Amygdala (tissue), 56 donors: ENCODE measurements at places on chromosomes 11 and 22.

GRCh38 chr11:84800755-84801346, 826.3 kb downstream of the DLG2 start:
- DNase-seq, result no peak

- DNase-seq, result no peak
Observed at GRCh38 chr22:20194681-20195593, 44.1 kb upstream of the CCDC188 start.

GRCh38 chr22:19548964-19549363, 24.8 kb upstream of the CLDN5 start:
- DNase-seq, result no peak

GRCh38 chr11:92384358-92384757, 159.7 kb downstream of the FAT3 start:
- no peak for DNase-seq

GRCh38 chr22:35614404-35614803, 2.7 kb downstream of the MB start:
- no peak for DNase-seq

GRCh38 chr11:59193587-59194130, 19.1 kb downstream of the MPEG1 start:
- DNase-seq, result no peak

- no peak for DNase-seq
Observed at GRCh38 chr11:45844822-45845578, 2.3 kb upstream of the CRY2 start.

DNA sequence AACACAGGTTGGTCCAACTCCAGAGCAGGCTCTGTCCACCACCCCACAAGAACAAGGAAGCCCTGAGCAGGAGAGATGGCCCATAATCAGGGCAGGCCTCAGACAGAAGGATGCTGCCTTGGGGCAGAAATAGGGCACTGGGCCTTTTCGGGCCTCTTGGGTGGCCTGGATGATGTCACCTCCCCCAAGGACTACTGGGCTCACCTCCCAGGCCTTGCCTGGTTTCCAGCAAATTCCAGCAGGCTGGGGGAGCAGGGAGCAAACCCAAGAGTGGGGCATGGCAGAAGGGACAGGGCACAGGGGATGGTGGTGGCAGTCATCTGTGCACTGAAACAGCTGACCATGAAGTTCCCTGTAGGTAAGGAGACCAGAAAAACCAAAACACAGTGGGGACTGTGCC, 5.3 kb upstream of the NAA40 start:
- DNase-seq, result peak; percentile 27

GRCh38 chr11:10490398-10491241, 35.6 kb downstream of the AMPD3 start:
- peak; percentile 89 for DNase-seq

DNA sequence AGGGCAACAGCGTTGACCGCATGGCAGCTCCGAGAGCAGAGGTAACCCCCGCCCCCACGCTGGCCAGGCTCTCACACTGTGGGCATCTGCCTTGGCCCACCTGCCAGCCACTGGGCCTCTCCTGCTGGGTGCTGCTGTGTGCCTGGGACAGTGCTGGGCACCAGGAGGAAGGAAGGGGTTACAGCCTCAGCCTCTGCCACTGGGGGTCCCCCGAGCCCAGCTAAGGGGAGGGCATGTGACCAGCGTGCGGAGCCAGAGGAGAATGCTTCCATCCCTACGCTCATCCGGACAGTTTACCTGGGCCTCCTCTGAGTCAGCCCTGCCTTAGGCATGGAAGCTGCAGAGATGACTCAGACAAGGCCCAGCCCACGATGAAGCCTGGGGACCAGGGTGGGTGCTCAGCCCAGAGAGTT, 10.9 kb downstream of the NCF4 start:
- no peak for DNase-seq

GRCh38 chr11:48129697-48130395, 86.8 kb upstream of the OR4B1 start:
- no peak for DNase-seq

DNA sequence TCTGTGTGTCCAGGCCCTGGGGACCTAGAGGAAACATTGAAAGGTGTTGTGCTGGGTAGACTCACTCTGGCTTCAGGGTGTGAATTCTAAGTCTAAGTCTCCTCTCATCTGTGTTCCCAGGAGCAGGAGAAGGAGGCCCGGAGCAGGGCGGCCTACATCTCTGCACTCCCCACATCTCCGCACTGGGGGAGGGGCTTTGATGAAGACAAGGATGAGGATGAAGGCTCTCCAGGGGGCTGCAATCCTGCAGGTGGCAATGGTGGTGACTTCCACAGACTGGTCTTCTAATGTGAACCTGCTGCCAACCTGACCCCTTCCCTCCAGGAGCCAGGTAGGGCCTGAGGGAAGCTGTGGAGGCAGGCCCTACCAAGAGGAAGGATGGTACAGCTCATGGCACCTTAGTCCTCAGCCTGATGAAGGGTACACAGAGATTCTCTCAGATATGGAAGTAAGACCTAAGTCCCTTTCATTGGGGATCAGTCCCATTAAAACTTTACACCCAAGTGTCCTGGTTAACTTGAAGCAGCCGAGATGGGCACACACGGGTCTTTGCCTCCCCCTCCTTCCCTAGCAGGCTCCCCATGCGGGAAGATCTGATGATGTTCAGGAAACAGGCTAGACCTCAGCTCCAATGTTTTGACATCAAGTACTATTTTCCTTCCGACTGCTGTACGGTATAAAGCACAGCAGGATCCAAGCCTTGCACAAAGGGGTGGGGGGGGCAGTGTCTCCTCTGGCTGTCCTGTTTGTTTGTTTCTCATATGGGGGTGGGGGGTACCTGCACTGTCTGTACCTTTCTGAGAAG, 25.0 kb downstream of the USP35 start:
- DNase-seq, result no peak

GRCh38 chr11:69328231-69328630, 34.3 kb downstream of the MYEOV start:
- no peak for DNase-seq

DNA sequence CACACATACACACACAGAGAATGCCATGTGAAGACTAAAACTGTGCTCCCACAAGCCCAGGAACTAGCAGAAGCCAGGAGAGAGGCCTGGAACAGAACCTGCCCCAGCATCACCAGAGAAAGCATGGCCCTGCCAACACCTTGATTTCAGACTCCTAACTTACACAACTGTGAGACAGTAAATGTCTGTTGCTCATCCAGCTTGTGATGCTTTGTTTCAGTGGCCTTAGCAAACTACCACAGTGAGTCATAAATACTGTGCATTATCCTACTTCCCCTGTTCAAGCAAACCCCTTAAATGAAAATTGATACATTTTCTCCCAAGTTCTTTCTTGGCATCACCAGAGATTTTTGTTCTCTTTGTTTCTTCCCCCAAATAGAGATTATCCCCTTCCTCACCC, 1539.4 kb upstream of the TENM4 start:
- no peak for DNase-seq

GRCh38 chr11:1084561-1085439, 10.1 kb downstream of the MUC2 start:
- DNase-seq, result no peak

DNA sequence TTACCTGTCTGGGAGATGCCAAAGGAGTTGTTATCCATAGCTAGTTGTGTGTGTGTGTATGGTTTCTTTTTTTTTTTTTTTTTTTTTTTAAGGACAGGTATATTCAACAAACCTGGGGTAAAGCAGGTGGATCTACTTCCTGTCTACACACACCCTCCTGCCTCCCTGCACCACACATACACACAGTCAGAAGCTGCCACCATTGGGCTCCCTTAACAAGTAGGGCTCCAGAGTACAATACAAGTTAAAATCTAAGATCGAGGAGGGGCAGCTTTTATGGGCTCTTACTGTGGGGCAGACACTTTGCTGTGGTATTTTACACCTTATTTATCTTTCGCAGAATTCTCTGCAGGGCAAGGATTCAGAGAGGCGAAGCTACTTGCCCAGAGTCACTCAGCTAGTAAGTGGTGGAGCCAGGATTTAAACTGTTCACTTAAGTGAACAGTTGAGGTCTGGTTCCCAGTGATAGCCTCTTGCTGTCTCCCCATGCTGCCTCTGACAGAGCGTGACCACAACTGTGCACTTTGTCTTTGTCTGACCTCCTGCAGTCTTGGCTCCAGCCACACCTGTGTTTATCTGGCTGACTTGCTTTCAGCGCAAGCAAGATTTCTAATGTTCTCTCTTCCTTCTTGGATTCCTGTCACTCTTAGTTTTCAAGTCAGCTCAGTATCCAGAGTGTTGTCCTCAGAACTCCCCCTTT, 135.0 kb downstream of the CSNK2A3 start:
- no peak for DNase-seq

- no peak for DNase-seq
Observed at GRCh38 chr11:72280037-72280436, 36.1 kb upstream of the PHOX2A start.

DNA sequence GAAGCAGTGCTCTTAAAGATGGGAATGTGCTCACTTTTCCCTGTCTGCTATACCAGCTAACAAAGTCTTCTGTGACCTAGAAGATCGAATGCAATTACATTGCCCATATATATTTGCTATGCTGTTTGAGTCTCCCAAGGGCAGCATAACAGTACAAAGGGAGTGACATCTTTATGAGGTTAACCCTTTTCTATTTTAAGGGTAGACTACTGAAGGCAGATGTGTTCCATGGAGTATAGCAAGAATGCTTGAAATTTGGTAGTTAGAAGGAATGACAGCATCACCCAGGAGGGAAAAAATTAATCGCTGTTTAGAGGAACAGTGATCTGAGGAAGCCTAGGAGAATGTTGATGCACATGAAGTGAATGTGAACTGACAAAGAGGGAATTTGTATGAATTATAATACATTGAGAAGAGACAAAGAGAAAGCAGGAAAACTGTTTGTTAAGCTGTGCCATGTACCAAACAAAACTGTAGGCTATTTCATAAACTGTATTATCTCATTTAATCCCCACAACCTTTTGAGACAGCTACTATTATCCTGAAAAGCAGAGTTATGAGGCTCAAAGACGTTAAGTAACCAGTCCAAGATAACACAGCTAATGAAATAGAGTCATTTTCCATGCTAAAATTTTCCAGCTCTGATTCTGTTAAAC, 13.0 kb downstream of the MAML2 start:
- no peak for DNase-seq

GRCh38 chr11:86247608-86248007, 3.1 kb downstream of the EED start:
- DNase-seq, result no peak

DNA sequence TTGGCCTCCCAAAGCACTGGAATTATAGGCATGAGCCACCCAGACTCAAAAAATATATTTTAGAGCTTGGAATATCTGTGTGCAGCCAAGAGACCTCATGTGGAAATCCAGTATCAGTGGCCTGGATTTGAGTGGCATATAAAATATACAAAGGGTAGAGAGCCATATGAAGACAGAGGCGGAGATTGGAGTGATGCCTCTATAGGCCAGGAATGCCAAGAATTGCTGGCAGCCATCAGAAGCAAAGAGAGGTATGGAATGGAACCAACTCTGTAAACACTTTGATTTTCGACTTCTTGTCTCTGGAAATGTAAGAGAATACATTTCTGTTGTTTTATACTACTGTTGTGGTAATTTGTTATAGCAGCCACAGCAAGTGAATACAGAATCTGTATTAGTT, 123.0 kb downstream of the PLEKHA7 start:
- no peak for DNase-seq

- DNase-seq, result no peak
Observed at GRCh38 chr11:118838905-118839553, 44.7 kb upstream of the CXCR5 start.

DNA sequence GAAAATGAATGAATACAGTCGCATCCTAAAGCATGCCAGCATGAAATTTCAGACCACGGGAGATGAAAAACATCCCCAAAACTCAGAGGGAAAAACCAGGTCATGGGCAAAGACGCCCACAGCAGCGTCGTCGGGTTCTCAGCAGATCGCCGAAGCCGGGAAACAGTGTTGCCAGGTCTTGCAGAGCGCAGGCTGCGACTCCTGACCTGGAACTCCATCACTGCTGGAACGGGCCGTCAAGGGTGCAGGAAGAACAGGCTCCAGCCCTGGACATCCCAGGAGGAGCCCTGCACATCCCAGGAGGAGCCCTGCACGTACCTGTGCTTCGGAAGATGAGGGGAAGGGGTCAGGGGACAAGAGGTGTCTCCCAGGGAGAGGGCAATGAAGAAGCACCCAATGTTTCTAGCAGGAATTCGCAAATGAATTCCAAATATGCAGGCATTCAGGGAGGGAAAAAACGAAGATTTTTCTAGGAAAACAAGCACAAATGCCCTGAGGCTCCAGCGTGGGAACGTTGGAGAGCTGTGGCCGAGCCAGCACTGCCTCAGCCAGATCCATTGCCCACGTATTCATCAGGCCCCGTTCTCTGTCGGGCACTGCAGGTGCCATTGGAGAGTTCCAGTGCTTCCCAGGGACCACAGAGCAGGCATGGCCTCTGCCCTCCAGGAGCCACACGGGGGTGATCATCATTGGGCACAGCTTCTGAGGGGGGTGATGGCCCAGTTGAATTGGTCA, 1110.4 kb downstream of the BRD1 start:
- DNase-seq, result no peak

GRCh38 chr22:47113853-47114415, 351.5 kb downstream of the TBC1D22A start:
- no peak for DNase-seq

- no peak for DNase-seq
Observed at GRCh38 chr22:24976442-24977218, 24.1 kb downstream of the KIAA1671 start.

DNA sequence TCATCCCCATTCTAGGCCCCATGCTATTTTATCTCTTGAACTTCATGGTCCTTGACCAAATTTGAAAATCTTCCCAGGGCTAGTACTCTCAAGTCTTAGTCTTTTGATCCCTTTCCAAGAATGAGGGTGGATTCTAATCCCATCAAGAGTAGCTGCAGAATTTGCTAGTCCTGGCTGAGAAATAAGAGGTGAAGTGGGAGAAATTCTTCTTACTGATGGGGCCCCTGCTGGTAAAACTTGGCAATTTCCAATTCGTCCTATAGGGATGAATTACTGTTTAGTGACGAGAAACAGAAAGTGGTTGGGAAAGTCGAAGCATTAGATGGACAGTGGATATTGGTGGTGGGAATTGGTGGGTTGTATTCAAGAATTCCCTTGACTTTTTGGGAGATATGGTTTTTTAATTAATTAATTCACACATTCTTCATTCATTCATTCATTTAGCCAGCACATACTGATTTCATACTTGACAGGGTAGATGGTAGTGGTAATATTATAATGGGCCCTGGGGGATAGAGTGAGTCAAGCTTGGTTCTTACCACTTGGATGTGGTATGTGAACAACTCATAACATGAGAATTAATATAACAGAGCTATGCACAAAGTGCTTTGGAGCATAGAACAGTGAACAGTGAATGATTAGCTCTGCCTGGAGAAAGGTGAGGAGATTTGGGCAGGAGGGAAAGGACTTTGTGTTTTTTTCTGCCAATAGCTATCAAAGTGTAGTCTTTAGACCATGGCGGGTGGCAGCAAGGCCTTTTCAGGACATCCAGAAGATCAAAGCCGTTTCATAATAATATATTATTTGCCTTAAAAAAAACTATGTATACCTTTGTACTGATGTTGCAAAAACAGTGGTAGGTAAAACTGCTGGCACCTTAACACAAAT, 103.8 kb downstream of the STIM1 start:
- no peak for DNase-seq

GRCh38 chr11:46055371-46055770, 65.9 kb downstream of the PHF21A start:
- DNase-seq, result no peak
